ENCODE measurements at places on chromosomes 13 and 19.

- DNase-seq = no peak
These were observed 52.9 kb downstream of the MBNL2 start for GRCh38 chr13:97274829-97275649.

DNA sequence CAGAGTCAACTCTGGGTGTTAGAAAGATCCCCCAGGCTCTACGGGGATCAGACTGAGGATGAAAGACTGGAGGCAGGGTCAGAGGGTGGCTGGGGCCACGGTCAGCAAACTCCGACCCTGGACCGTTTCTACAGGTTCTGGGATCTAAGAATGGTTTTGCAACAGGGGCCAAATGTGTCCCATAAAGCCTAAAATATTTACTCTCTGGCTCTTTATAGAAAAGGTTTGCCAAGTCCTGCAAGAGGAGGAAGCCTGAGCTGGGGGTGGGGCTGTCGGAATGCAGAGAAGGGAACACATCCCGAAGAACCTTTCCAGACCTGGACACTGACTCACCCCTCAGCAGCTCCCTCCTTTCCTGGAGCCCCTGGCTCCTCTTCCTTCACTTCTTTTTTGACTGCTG lies 20.7 kb downstream of the LIG1 start:
- DNase-seq = no peak

- no peak for DNase-seq
These were observed 65.4 kb upstream of the ARGLU1 start for GRCh38 chr13:106633321-106633720.

DNA sequence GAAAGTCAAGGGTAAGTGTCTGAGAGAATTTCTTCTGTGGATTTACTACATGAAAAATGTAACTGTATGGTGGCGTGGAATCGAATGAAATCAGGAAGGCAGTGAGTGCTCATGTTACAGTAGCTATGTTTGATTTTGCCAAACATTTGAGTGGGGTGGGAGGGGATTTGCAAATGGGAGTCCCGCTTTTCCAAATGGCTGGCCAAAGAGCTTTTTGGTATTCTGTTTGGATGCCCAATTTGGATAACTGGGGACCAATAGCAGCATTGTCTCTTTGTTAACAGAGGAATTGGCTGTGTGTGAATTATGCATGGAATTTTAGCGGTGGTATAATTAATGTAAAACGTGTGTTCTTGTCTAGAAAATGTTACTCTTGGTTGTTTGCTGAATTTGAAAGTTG lies 17.8 kb downstream of the HNRNPM start:
- DNase-seq = no peak

- DNase-seq = no peak
These were observed 177.3 kb downstream of the DNAJC15 start for GRCh38 chr13:43200736-43201135.

DNA sequence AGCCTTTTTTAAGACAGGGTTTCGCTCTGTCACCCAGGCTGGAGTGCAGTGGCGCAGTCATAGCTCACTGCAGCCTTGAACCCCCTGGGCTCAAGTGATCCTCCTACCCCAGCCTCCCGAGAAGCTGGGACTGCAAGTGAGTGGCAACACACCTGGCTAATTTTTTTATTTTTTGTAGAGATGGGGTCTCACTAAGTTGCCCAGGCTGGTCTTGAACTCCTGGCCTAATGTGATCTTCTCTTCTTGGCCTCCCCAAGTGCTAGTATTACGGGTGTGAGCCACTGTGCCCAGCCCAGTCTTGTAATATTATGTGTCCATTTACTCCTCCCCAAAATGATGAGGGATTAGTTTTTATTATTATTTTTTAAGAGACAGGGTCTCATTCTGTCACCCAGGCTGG lies 3.1 kb upstream of the LINGO3 start:
- DNase-seq = no peak

DNA sequence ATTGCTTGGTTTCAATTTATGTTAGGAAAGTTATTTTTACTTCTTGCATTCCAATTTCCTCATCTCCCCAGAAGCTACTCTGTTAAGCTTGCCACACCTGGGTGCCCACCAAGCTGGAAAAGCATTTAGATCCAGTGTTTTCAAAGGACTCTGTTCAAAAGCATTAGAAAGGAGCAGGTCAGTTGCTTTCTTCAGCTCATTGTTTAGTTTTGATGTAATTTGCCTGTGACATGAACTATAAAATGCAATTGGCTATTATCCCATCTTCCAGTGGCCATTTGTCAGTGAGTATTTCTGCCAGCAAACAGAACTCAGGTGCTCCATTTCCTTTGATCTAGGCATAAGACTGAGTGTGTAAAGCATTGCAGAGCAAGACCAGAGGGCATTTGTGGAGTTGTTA lies 46.7 kb upstream of the RNF113B start:
- no peak for DNase-seq

DNA sequence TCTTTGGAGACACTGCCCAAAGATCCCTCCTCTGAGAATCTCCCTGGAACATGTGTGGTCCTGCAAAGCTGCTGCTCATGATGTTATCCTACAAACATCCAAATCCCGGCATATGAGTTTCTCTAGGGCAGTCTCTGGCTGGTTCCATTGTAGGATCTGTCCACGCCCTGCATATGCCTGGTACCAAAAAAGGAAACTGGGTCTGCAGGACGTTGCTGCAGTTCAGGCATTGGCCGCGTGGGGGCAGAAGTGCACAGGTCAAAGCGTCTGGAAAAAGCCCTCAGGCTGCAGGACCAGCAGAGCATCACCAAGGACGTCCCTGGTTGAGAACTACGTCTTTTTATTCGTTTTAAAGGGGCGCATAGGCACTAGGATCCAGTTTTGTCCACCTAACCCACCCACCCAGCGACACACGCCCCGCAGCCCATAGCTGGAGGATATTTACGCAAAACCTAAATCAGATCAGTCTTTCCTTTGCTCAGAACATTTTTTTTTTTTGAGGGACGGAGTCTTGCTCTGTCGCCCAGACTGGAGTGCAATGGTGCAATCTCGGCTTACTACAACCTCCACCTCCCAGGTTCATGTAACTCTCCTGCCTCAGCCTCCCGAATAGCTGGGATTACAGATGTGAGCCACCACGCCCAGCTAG lies 12.9 kb upstream of the ZNF564 start:
- DNase-seq = peak; percentile 95

DNA sequence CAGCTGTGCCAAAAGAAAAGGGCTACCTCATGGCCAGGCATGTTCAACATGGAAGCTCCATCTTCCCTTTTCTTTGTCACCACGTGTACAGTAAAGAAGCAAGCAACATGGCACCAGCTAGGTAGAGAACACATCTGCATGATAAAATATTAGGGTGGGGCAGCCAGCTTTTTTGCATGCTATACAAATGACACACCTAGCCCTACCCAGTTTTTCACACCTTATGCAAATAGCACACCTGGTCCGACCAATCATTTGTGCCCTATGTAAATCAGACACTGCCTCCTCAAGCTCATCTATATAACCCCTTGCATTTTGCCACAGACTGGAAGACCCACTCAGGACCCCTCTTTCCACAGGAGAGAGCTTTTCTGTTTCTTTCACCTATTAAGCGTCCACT lies 85.5 kb downstream of the STOML3 start:
- no peak for DNase-seq

DNA sequence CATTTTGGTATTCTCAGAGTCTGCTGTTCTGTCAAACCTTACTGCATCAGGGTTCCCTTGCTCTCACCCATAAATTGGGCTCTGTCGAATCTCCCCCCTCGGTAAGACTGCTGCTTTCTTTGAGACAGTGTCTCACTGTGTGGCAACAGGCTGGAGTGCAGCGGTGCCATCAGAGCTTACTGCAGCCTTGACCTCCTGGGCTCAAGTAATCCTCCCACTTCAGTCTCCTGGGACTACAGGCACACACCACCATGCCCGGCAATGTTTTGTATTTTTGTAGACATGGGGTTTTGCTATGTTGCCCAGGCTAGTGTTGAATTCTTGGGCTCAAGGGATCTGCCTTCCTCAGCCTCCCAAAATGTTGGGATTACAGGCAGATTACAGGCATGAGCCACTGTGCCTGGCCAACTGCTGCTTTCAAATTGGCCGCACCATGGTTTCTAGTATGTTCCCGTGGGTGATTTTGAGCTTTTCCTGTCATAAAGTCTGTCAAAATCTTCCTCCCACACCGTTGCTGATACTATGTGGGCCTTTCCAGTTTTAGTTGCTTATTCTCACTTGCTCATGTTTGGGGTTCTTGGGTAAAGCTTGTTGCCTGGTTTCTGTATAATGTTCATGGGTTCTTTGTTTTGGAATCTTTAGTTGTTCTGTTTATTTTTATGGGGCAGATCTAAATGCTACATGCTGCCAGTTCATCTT lies 10.6 kb downstream of the RFC3 start:
- DNase-seq = no peak

DNA sequence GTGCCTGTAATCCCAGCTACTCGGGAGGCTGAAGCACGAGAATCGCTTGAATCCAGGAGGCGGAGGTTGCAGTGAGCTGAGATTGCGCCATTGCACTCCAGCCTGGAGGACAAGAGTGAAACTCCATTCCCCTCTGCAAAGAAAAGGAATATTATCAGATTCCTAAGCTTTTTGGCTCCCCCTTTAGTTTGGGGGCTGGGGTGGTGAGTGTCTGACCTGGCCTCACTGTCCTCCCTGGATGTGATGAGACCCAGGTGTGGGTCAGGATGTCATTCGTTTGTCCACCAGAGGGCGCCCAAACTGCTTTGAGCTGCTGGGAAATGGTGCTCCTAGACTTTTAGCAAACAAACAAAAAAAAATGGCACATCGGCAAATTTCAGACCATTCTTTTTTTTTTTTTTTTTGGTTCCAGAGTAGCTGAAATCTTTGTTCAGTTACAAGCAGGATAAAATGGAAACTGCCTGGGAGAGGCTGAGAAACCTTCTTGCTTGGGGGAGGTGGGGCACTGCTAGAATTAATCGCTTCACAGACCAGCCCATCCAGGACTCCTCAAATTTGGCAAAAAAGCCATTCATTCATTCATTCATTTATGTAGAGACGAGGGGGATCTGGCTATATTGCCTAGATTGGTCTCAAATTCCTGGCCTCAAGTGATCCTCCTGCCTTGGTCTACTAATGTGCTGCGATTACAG lies 29.4 kb downstream of the SPC24 start:
- peak; percentile 79 for DNase-seq

GRCh38 chr13:33445476-33445875 lies 159.9 kb upstream of the STARD13 start:
- DNase-seq = no peak

- no peak for DNase-seq
These were observed 24.4 kb downstream of the WDR88 start for GRCh38 chr19:33156334-33156733.

- DNase-seq = no peak
These were observed 196.9 kb upstream of the UBL3 start for GRCh38 chr13:30047154-30047874.

DNA sequence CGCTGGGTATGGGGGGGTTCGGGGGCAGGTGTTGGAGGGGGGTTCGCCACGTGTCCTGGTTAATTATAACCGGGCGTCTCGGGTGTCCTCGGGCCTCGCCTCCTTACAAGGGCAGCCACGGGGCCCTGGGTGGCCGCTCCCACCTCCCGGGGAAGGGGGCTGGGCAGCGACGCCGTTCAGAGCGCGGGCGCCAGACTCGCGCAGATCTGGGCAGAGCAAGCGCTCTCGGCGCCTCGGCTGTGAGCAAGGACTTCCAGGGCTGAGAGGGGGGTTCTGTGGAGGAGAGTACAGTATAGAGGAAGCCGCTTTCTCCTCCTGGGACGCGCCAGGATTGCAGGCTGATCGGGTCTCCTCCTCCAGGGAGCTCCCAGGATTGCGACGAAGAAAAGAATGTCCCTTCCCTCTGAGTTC lies 1.0 kb upstream of the CKM start:
- DNase-seq = no peak

- DNase-seq = no peak
These were observed 6.3 kb downstream of the FXYD5 start for GRCh38 chr19:35160629-35161433.

DNA sequence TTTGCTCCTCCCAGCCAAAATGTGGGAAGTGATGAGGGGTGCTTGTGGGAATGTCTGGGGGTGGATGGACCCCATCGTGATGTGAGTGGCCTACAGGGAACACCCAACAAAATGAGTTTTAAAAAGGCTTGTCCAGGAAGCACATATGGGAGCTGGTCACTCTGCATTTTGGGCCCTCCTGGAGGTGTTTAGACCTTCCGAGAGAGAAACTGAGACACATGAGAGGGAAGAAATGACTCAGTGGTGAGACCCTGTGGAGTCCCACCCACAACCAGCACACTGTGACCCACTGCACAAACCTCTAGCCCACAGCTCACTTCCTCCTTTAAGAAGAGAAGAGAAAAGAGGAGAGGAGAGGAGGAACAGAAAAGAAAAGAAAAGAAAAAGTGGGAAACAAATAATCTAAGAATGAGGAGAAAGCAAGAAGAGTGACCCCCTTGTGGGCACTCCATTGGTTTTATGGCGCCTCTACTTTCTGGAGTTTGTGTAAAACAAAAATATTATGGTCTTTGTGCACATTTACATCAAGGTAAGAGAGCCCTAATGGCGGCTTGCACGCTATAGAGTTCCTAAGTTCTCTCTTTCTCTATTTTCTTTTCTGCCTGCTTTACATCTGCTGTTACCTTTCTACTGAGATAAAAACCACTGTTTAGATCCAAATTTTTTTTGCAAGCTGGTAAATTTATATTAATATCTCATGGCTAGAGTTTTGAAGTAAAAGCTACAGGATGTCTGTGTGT lies 13.3 kb upstream of the LILRB1 start:
- peak; percentile 16 for DNase-seq

GRCh38 chr13:64332048-64332447 lies 2898.1 kb downstream of the PCDH9 start:
- no peak for DNase-seq

DNA sequence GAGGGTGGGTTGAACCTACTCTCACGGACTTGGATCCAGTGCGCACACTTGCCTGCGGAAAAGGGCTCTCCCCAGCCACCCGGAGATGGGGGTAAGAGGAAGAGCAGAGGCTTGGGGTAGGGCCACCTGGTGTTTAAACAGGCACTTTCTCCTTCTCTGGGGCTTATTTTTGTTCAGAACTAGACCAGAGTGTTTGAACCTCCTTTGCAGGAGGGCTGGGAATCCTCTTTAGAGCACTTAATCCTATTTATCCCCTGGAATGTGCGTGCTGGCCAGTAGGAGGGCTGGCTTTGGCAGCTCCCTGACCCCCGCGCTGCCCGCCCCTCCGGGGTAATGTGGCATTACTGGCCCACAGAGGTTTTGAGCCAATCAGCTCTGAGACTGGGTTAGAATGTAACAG lies 2.0 kb downstream of the RGS9BP start:
- DNase-seq = no peak

- DNase-seq = no peak
These were observed 5.8 kb downstream of the GP6 start for GRCh38 chr19:55032170-55032800.

DNA sequence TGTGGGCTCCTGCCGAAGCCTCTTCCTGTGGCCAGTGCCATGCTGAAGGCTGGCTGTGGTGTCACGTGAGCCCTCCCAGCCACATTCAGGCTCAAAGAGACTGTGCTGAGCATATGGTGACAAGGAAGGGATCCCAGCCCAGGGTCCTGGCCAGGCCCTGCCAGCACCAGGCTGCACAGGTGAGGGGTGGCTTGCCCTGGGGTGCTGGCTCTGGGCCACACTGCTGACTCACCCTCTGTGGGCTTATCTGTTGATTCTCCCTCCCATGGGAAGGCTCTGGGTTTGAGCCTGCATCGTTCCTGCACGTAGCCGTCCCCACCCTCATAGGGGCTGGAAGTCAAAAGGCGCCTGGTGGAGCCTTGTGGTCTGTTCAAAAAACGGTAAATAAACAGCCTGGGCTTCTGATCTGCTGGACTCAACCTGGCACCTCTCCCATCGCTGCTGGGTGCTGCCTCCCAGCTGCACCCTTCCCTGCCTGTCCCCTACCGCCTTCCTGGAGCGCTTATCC lies 31.1 kb downstream of the DNM2 start:
- peak; percentile 95 for DNase-seq
